ENCODE measurements at places on chromosomes 13 and 19.

DNA sequence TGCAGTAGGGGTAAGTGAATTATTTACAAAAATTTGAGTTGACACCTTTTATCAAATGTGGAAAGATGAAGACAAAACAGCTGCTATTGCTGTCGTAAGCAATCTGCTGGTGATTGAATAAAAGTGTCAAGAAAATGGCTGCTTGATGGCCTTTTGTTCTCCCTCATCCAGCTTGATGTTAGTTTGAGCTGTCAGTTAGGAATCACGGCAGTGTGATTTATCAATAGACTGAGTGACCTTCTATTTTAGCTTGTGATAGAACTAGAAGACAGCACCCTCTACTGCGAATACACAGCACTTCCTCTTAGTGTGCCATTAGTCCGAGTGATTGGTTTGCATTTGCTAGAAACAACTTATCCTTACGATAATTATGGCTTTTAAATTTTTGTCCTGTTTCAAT is 76.3 kb downstream of the MZT1 start:
- no peak for DNase-seq

DNA sequence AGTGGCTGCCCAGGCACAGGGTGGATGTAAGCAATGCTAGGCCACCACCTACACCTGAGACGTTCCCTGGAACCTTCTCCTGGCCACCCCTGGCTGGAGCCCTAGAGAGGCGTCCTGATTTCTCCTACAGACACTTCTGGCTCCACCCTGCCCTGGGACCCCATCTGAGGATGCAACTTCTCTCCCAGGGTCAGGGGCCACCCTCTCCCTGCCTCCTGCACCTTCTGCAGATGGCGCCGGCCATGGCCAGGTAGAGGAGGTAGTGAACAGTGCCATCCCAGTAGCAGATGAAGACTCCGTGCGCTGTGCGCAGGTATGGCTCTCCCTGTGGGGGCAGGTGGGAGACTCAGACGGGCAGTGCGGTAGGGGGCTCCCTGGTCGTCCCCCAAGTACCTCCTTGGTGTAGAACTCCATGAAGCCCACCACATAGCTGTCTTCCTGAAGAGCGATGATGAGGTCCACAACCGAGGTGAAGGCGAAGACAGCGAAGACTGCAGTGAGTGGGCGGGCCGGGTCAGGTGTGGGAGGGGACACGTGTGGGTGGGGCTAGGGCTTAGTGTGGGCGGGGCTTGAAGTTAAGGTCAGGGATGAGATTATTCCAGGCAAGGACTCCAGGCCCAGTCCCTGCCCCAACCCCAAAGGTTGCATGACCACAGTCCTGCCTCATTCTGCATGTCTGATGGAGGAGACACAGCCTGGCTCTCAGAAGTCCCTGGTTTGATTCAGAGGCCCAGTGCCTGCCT is 3.0 kb downstream of the TM6SF2 start:
- DNase-seq: no peak

DNA sequence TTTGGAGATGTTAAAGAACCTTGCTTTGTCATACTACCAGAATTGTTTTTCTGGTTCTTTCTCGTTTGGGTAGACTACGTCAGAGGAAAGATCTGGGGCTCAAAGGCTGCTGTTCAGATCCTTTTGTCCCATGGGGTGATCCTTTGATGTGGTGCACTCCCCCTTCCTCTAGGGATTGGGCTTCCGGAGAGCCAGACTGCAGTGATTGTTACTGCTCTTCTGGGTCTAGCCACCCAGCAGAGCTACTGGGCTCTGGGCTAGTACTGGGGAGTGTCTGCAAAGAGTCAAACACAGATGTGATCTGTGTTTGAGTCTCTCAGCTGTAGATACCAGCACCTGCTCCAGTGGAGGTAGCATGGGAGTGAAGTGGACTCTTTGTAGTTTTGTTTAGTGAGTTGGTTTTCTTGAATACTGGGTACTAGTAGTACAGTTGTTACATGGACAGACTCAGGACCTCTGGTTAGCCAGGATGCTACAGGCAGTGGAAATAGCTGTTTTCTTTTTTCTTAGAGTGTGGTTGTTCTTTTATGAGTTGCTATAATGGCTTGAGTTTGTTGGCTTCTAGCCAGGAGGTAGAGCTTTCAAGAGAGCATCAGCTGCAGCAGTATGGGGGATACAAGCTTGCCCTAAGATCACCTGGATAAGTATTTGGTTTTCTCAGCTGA is 34.4 kb downstream of the DNAJC15 start:
- no peak for DNase-seq

DNA sequence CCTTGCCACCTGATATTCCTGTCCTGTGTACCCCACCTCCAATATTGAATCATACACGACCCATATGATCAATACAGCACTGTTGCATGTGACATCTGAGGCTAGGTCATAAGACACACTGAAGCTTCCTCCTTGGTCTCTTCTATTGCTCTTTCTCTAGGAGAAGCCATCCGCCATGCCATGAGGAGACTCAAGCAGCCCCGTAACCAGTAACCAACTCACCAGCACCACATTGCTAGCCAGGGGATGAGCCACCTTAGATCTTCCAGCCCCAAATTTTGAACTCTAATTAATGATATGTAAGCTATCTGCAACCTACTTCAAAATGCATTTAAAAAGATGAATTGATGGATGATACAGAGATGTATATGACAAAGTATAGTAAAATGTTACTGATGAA is 28.6 kb downstream of the ZNF557 start:
- DNase-seq: no peak

GRCh38 chr13:39462428-39462827 is 140.6 kb downstream of the LHFPL6 start:
- no peak for DNase-seq

All from ureter (tissue), 1 donor.